Activated T-cell treated with anti-CD3 and anti-CD28 coated beads for 4 hours (primary cell): ENCODE measurements at places on chromosomes 7 and 10.

DNA sequence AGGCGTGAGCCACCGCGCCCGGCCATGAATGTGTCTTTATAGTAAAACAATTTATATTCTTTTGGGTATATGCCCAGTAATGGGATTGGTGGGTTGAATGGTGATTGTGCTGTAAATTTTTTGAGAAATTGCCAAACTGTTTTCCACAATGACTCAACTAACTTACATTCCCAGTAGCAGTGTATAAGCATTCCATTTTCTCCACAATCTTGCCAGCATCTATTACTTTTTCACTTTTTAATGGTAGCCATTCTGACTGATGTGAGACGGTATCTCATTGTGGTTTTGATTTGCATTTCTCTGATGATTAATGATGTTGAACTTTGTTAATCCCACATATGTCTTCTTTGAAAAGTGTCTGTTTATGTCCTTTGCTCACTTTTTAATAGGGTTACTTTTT is 1187.9 kb downstream of the XPNPEP1 start:
- DNase-seq: no peak

GRCh38 chr10:26550774-26551526 is 112.8 kb downstream of the APBB1IP start:
- no peak for DNase-seq

DNA sequence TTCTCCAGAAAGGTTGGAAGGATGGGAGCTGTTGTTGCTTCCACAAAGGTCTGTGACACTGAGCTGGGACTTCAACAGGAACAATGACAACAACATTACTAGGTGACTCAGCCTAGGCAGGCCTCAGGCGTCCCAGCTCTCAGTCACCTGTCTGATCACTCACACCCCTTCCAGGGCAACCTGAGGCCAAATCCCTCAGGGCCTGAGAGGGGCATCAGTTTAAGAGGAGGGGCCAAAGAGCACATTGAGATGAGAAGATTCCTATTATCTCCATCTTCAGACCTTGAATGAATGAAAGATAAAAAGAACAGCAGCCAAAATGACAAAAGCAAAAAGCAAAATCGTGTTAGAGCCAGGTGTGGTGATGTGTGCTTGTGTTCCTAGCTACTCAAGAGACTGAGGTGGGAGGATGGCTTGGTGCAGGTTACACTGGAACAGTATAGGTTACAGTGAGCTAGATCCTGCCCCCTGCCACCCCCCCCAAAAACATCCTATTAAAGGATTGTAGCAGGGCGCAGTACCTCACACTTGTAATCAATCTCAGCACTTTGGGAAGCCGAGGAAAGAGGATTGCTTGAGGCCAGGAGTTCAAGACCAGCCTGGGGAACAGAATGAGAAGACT is at the start of gene ATG9B:
Gene ATG9B (minus strand): TSS at position 60 of the 622 bp plus-strand sequence. CDS start 71 bp downstream, outside the sequence.
- no peak for DNase-seq

- peak; percentile 54 for DNase-seq
Measured at GRCh38 chr7:106056513-106057203, 55.5 kb downstream of the SYPL1 start.

DNA sequence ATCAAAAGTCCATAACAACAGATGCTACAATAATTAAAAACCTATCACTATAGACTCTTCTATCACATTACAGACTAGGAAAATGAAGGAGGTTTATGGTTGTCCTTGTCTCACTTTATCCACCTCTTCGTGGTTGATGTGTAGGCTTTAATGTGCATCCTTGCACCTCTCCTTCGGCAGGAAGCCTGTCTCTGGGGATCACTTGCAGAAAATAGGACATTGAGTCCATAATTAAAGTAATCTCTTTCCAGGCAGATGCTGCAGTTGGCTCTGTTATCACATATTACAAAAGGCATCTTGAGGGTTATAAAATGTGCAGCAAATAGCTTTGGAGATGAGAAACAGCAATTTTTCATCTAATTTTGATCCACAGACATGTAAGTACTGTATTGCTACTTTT is 168.4 kb downstream of the RELN start:
- no peak for DNase-seq

DNA sequence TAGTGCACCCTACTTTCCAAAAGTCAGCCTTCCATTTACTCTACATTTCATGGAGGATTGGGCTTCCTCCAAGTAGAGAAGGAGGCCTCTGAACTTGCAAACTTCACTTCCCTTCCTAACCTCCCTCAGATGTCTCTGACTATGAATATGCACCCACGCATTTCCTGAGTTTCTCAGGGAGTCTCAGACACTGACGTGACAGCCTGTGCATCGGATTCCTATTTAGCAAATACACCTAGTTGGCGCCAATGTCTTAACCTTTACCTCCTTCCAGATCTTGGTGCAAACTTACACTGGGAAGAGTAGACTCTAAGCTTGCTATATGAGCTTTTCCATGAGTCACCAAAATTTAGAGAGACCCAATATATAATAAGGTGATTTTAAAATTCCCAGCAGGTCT is 920.1 kb upstream of the AUTS2 start:
- DNase-seq: no peak

GRCh38 chr7:75885036-75885435 is 6.2 kb downstream of the RHBDD2 start:
- no peak for DNase-seq

DNA sequence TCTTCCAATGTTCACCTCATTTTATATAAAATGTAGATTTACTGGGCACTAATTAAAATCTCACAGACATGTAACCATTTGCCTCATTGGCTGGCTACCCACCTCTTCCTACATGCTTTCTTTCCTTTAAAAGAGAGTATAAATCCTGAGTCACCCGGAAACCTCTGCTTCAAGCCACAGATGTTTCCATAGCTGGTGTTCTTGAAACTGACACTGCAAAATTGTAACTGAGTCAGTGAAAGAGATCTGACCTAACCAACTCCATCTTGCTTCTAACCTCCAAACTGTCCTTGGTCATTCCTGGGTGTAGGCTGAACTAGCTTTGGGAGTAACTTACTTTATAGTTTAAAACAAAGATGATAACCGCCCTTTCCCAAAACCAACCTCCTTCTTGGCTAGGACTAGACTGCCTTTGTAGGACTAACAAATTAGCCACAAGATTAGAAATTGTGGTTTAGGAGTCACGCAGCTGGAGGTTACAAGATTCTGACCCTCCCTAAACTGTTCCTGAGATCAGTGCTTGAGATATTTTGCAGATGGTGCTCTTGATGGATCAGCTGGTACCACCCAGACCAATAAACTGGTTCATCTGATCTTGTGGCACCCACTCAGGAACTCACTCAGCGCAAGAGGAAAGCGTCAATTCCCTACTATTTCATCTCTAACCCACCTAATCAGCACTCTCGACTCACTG is 33.5 kb downstream of the SVOPL start:
- DNase-seq: no peak

DNA sequence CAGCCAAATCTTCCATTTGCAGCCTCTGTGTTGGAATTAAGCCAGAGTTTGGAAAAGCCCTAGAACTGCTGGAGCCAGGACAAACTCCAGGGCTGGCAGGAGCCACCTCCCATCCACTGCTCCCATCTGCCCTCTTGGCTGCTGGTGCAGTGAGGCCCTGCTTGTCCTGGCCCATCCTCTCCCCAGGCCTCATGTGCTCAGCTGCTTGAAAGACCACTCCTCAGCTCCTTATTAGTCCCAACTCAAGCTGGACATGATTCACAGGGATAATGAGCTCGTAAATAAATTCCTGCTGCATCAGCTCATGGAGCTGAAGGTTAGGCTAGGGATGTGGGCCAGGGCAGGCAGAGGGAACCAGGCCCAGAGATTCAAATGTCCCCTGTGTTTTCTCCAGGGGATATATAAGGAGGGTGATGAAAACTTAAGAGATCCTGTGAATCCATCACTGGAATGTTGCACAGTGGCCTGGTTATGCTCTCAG is 282.8 kb downstream of the RPS24 start:
- DNase-seq: no peak

GRCh38 chr7:111877931-111878330 is 315.6 kb upstream of the IMMP2L start:
- DNase-seq: no peak

- DNase-seq: no peak
Measured at GRCh38 chr7:121503039-121503438, 106.9 kb upstream of the FAM3C start.
